ENCODE measurements at places on chromosomes 2 and 18.
A peak's percentile ranks its signal among the peaks of the same experiment; 100 is the strongest.

DNA sequence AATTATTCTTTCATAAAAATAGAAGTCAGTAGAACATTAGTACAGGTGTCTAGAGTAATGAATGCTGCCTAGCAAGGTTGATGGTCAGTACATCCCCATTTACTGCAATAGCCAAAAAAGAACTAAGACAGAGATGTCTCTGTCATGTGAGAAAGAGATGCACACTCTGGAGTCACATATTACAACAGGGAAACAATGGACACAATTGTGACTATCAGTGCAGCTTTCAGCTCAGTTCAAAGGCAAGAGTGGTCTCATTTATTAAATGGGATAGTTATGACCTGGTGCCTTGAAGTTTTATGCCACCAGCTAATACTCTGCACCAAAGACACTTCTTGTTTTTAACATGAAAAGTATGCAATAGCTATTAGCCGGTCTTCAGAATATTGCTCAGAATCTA, 194.9 kb upstream of the CHAC2 start:
- DNase-seq = no peak

DNA sequence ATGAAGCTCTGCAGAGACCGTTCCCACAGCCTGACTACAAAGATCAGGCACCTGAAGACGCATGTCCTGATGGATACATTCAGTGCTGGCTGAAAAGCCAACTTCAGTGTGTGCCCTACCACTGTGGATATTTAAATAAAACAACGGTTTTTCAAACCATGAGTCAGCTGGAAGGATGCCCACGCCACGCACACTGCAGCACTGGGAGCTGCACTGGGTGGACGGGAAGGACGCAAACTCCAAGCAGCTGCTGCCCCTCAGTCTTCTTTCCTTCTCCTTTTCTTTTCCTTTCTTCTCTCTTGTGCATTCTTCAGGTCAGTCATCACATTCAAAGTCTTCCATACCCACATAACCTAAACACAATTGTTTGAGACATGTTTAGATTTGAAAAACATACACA, 7.9 kb downstream of the TMEM18 start:
- no peak for DNase-seq

GRCh38 chr2:163834221-163834620, 98.4 kb upstream of the FIGN start:
- no peak for DNase-seq

DNA sequence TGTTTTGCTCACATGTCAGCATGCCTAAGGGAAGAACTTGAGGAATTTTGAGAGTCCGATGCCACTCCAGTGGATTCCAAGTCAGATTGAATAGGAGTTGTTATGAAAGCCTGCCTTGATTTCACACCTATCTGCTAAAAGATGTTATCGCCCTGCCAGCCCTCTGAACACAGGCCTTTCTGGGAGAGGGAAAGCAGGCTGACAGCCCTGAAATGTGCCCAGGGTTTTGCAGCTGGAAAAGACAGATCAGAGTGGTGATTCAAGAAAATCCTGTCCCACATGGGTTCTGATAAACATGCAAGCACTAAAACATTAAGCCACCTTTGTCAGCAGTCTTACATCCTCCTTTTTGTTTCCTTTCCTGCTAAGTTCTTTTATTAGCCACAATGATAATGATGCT, 1752.9 kb upstream of the CELF4 start:
- DNase-seq = no peak

- no peak for DNase-seq
These were observed 47.7 kb downstream of the DNMT3A start for GRCh38 chr2:25293958-25294562.

DNA sequence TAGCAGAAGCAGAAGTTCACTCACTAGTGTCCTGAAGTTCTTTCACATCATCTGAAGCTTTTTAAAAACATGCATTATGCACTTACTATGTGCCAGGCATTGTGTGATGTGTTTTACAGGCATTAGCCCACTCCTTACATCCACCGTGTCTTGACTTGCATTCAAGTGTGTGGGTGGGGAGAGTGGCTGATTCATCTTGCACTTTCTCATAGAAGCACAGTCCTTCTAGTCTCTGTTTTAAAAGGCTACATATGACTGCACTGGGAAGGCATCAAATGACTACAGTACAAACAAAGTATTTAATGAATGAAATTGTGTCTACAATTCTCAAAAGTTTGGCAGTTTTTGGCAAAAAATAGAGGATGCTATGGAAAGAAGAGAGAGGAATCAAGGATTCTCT, 21.6 kb upstream of the DSC3 start:
- DNase-seq = no peak

- peak; percentile 22 for DNase-seq
These were observed 239.8 kb downstream of the HAUS1 start for GRCh38 chr18:46343931-46344372.

- DNase-seq = peak; percentile 92
These were observed 1.2 kb upstream of the HES6 start for GRCh38 chr2:238240757-238241711.

GRCh38 chr2:85601771-85602475, 575 bp downstream of the TMEM150A start:
- DNase-seq = no peak

DNA sequence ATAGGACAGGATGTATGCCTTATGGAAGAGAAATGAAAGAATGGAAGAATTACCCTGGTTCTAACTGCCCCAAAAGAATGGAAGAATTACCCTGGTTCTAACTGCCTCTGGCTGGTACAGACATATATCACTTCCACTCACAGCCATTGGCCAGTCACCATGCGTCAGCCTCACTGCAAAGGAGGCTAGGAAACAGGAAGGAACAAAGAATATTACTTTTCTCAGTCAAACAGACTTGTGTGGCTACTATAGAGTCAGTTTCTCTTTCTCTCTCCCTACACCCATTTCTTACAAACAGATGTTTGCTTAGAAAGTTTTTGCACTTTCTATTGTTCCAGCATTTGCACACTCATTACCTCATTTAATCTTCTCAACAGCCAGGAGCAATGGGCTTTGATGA, 1111.1 kb upstream of the KLHL29 start:
- no peak for DNase-seq

- no peak for DNase-seq
These were observed 23.3 kb upstream of the MAPRE3 start for GRCh38 chr2:26946841-26947784.

DNA sequence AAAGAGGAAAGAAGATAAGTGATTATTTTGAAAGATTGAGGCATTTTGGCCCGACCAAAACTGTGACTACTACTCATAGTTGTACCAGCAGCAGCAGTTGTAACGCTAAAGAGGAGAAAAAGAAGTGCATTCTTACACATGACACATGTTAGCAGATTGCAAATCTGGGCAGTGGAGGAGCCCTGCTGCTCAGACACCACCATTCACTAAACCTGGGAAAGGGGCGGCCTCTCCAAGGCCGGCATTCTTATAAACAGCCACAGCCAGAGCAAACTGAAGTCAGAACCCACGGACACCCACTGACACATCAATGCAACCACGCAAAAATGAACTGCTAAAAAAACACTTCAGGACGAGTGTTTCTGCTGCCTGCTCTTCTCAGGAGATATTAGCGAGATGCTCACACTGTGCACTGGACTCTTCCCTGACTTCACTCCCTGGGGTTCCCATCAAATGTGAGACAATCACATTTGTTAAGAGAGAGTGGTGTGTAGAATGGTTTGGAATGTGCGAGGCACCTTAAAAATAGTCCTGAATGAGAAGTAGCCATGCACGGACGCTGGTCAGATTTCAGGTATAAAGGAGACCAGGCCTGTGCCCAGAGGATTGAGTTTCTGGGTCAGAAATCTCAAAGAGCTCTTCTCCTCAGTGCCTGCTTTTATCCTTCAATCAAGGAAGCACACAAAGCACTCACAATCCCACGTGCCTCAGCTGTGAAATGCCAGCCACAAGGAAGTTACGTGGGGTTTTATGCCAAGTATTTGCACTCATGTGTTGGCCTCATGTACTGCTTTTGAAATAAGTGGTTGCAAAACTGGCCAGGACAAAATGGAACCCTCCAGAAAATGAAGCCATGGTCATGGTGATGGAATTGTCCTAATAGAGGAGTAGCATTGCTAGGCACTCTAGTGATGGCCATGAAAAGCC, 83.4 kb downstream of the MTCL1 start:
- DNase-seq = no peak

- no peak for DNase-seq
These were observed 278.7 kb downstream of the FSIP2 start for GRCh38 chr2:186017278-186017677.

GRCh38 chr2:142629193-142629592, 248.3 kb upstream of the KYNU start:
- DNase-seq = no peak

GRCh38 chr18:61553045-61553659, 219.9 kb downstream of the CDH20 start:
- DNase-seq = no peak

DNA sequence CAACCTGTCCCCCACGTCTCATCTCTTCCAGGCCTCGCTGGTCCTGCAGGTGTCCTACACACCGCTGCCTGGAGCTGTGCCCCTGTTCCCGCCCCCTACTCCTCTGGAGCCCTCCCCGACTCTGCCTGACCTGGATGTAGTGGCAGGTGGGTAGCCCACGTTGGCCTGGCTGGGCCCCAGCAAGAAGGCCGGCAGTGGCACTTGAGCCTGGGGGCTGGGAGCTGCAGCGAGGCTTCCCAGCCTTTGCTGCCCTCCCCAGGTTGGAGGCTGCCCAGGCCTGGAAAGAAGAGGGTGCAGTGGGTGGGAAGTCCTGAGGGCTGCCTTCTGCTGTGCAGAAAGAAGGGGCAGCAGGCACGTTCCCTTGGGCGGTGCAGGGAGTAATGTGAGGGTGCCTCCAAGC, 58.4 kb downstream of the DYSF start:
- DNase-seq = no peak

- no peak for DNase-seq
These were observed 734 bp downstream of the SLC25A12 start for GRCh38 chr2:171893196-171893823.

All from NCI-H1105 (cell line).